ENCODE measurements at places on chromosomes 6 and 20.

GRCh38 chr6:30813631-30814145 is 69.3 kb upstream of the IER3 start:
- no peak for DNase-seq

GRCh38 chr6:152426276-152426675 is 210.9 kb downstream of the SYNE1 start:
- DNase-seq, result no peak

GRCh38 chr6:5191722-5192121 is 69.0 kb downstream of the LYRM4 start:
- no peak for DNase-seq

DNA sequence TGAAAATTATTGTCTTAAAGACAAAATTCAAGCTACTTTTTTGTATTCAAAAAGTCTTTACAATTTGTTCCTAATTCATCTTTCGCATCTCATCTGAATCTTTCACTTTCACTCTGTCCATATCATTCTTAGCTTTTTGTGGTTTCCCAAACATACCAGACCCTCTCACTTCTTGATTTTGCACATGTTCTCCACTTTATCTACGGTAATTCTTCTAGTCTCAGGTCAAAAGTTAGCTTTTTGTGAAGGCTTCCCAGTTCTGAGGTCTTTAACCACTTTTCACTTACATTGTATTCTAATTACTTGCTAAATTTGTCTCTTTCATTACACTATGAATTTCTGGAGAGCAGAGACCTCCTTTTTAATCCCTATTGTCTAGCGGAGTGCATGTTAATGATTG is 34.6 kb upstream of the EPHA7 start:
- no peak for DNase-seq

DNA sequence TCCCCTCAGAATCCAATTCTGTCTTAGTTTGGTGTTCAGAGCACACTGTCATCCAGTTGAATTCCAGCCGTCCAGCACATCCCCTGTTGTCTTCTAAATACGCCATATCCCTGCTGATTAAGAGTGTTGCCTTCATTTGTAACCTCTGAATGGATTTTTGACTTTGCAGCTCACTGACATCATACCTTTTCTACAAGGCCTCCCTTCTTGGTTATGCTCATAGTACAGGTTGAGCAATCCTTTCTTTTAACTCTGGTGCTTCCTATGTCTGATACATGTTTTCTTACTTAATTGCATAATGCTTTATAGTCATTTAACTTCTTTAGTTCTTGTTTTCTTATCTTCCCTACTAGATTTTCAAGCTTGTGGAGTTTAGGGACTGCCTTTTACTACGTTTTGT is 36.4 kb downstream of the XRN2 start:
- no peak for DNase-seq

- no peak for DNase-seq
Measured at GRCh38 chr20:45044601-45045000, 56.3 kb downstream of the KCNS1 start.

- no peak for DNase-seq
Measured at GRCh38 chr6:18976091-18976490, 588.9 kb downstream of the RNF144B start.

DNA sequence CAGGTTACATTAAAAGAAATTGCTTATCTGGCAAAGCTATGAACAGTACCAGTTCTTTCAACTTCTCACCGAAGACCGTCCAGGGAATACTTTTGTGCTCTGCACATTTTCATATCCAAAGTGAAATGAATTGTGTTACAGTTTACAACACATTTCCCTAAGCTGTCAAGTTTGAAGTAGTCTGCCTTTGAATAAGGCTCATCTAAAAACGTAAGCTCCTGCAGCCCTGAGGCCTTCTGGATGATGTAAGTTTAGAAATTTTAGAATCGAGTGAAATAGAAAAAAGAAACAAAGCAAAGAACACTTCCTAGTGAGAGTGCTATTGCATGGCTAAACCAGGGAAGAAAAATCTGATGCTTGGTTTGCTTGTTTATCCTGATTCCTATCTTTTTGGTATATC is 653.8 kb downstream of the MMUT start:
- DNase-seq, result no peak

GRCh38 chr20:58438970-58439808 is 50.2 kb downstream of the VAPB start:
- DNase-seq, result no peak

GRCh38 chr6:132320007-132320406 is 81.3 kb downstream of the MOXD1 start:
- no peak for DNase-seq

DNA sequence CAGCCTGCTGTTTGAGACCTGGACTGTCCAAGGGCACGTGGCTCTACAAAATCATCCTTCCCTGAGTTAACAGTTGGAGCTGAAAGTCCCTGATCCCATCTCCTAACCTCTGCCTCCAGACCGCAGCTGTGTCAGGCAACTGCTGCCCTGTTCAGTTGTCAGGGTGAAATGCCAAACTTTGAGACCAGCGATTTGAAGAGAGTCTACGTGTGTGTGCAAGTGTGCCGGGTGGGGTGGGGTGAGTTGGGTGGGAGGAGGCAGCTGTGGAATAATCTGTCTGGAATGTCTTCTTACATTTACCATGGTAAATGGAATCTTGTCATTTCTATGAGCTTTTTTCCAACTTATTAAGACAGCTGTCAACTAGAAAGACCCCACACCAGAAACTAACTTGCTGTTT is 81.0 kb upstream of the FAM8A1 start:
- no peak for DNase-seq

All from stimulated activated CD8-positive, alpha-beta memory T cell treated with anti-CD3 and anti-CD28 coated beads, Interleukin-7, amount 100 ng/mL, for 24 hours (primary cell).